Immature natural killer cell (primary cell): ENCODE measurements at places on chromosomes 1 and 21. TPM values are rescaled to one million over a fixed set of nuclear protein-coding genes. Genes with fewer than 3 reads are reported as not detected.

DNA sequence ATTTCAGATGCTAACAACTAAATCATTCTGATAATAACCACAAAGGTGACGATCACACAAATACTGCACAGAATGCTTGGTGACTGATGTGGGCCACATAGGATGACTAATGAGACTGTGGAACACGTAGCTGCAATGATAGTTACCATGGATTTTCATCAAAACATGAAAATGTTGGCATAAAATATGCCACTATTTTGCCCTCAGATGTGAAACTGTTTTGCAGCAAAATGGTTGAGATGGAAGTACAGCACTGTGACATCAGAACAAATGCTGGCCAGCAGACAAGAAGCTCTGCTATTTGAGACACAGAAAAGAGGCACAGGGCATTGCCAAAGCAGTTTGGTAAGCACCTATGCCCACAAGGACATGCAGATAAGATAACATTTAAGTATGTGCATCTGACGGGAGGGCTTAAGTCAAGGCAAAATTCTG lies 83.8 kb downstream of the NIBAN1 start:
- H3K36me3 ChIP-seq = peaks cover 4% of the 10 kb centered on the region
- H3K27me3 ChIP-seq = peaks cover 6% of the 10 kb centered on the region
- peak; percentile 48 for DNase-seq
- H3K27ac ChIP-seq = peak overlapping the region; percentile 94

- no peak for DNase-seq
- H3K36me3 ChIP-seq = no peaks in the 10 kb centered on the region
- H3K4me3 ChIP-seq = no peak overlapping the region
- no peaks in the 10 kb centered on the region for H3K4me1 ChIP-seq
- peaks cover 6% of the 10 kb centered on the region for H3K27me3 ChIP-seq
These were observed 57.3 kb upstream of the STUM start for GRCh38 chr1:226491093-226491850.

DNA sequence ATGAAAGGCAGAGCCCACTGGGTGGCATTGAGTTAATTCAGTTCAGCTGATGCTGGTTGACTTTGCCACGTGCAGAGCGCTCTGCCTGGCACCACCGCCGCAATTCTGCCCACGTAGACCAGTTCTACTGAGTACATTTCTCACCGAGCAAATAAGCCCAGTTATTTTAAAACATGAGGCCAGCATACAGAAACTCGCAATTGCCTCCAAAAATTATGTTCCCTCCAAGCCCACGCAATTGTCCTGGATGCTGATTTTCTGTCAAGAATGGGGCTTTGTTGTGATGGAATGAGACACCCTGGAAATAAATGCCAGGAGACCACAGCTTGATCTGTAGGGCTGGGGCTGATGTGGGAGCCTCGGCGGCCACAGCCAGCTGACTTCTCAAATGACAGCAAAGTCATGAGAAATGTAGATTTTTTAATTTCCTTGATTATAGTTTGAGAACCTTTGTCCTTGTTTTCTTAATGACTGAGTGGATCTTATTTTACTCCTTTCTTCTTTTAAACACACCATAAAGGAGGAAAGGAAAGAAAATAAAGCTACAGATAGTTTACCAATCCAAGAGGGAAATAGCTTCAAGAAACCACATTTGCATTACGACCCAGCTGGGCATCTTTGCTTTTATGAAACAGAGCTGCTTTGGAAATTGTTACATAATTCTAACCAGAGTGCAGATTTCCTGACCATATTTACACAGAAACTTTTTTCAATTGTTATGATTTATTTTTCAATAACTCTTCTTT lies 11.6 kb upstream of the PARP1 start:
- H3K4me3 ChIP-seq = no peak overlapping the region
- no peaks in the 10 kb centered on the region for H3K36me3 ChIP-seq
- H3K27me3 ChIP-seq = peaks cover 2% of the 10 kb centered on the region
- peaks cover 4% of the 10 kb centered on the region for H3K4me1 ChIP-seq
- no peak for DNase-seq

GRCh38 chr1:234845097-234845660 lies 235.2 kb upstream of the IRF2BP2 start:
- no peak overlapping the region for H3K27ac ChIP-seq
- no peak overlapping the region for H3K4me3 ChIP-seq
- DNase-seq = peak; percentile 11
- peaks cover 28% of the 10 kb centered on the region for H3K4me1 ChIP-seq
- no peaks in the 10 kb centered on the region for H3K36me3 ChIP-seq

GRCh38 chr1:225820522-225821120 lies 10.7 kb downstream of the EPHX1 start:
- H3K27ac ChIP-seq = no peak overlapping the region
- H3K4me3 ChIP-seq = no peak overlapping the region
- H3K27me3 ChIP-seq = peaks cover 2% of the 10 kb centered on the region
- H3K4me1 ChIP-seq = no peaks in the 10 kb centered on the region

DNA sequence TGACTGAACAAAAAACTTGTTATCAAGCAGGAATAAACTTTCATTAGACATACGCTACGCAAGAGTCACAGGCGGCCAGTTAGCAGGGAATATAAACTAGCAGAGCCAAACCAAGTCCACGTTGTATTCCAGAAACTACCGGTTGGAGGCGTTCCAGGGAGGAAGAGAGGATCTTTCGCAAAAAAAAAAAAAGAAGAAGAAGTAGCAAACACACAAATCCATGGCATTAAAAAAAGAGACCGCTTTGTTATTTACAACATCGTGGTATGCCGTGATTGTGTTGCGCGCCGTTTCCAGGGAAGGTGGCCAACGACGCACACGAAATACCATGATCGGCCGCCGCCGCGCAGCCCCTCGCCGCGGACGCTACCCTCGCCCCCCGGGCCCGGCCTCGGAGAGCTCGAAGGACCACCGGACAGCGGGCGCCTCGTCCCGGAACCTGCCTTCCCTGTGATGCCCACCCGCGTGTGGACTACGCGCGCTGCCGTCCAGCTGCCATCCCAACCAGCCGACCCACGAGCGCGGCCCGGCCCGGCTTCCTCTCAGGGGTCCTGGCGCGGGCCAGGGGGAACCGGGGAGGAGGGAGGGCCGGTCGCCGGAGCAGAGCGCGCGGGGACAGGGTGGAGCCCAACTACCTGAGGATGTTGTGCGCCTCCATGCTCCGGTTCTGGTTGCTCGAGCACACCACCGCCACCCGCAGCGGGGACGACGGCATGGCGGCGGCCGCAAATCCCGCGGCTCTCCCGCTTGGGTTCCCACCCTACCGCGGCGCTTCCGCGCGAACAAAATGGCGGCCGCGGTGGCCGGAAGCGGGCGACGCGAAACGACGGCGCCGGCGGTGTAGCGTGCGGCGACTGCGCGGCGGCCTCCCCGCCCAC lies 581 bp downstream of the SSU72 start:
- H3K4me1 ChIP-seq = peaks cover 43% of the 10 kb centered on the region
- peak overlapping the region; percentile 99 for H3K4me3 ChIP-seq
- peaks cover 25% of the 10 kb centered on the region for H3K27me3 ChIP-seq
- DNase-seq = peak; percentile 89
- H3K36me3 ChIP-seq = peaks cover 4% of the 10 kb centered on the region
- H3K27ac ChIP-seq = peak overlapping the region; percentile 96

DNA sequence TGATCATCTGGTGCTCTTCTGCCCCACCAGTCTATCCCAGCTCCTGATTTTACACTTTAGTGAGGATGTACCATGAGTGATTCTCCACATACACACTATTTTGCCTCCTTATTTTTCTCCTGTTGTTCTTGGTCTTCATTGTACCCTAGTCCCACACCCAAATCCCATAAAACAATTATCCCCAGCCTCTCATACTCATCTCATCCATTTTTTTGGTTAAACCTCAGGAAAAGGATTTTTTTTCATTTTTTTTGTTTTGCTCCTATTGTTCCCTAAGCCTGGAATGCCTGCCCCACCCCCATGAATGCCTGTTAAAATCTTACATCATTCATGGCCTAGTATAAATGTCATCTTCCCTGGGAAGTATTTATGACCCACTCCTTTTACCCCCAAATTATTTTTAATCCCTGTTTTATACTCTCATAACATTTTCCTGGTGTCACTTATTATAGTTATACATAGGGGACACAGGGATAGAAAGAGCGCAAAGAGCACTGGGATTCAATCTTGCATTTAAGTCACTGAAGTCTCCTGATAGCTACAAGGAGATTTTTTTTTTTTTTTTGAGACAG lies 4.9 kb upstream of the LINGO4 start:
- no peaks in the 10 kb centered on the region for H3K36me3 ChIP-seq
- peaks cover 3% of the 10 kb centered on the region for H3K27me3 ChIP-seq
- no peak for DNase-seq
- no peak overlapping the region for H3K4me3 ChIP-seq

- H3K4me1 ChIP-seq = peaks cover 6% of the 10 kb centered on the region
- no peak overlapping the region for H3K27ac ChIP-seq
- no peak overlapping the region for H3K4me3 ChIP-seq
- H3K27me3 ChIP-seq = no peaks in the 10 kb centered on the region
These were observed 322.4 kb upstream of the SGIP1 start for GRCh38 chr1:66211521-66211920.

DNA sequence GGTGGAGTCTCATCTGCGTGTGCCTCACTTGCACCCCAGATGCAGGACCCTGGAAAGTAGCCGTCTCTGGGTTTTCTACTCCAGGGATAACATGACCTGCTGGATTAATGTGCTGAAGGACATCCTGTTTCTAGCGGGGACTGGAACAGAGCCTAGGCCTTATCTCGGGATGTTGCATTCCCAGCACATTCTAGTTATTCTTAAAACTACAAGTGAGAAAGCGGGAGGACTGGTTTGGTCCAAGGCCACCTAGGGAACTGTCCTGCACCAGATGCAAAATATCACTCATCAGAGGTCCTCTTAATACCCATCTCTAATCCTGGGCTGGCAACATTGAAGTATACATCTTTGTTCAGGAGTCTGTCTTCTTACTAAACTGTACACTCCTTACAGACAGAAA lies 179.9 kb downstream of the ZC3H11B start:
- no peaks in the 10 kb centered on the region for H3K27me3 ChIP-seq
- H3K36me3 ChIP-seq = no peaks in the 10 kb centered on the region
- no peak for DNase-seq
- no peak overlapping the region for H3K27ac ChIP-seq
- no peaks in the 10 kb centered on the region for H3K4me1 ChIP-seq
- H3K4me3 ChIP-seq = no peak overlapping the region

- H3K4me3 ChIP-seq = no peak within 1 kb of the TSS
- peaks cover 26% of the 10 kb centered on the region for H3K27me3 ChIP-seq
- no peak within 1 kb of the TSS for H3K27ac ChIP-seq
These were observed at the start of gene SYT2 for GRCh38 chr1:202710070-202711045. Gene SYT2, minus strand, starts transcription at chr1:202710454. Its CDS starts 104,682 bp downstream, at chr1:202605772.

GRCh38 chr1:154441241-154441888 lies 36.2 kb downstream of the IL6R start:
- no peak overlapping the region for H3K27ac ChIP-seq
- DNase-seq = no peak
- no peak overlapping the region for H3K4me3 ChIP-seq
- H3K36me3 ChIP-seq = no peaks in the 10 kb centered on the region

Gene OR2T34
- not detected for polyA plus RNA-seq

DNA sequence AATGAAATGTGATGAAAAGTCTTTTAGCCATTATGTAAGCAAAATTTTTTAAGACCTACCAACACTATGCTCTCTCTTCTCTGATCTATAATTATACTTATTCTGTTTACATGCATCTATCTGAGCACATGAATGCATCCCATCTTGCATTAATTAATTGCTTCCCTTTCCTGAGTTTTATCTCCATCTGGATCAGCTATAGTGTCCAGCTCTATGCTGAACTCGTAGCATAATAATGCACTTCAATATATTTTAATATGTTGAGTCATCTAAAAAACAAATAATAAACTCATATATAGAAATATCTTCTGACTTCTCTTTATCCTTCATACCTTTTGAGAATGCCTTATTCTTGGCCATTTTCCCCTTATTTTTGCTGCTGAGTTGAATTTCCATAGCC lies 1097.8 kb downstream of the TTLL7 start:
- H3K27ac ChIP-seq = no peak overlapping the region
- H3K4me3 ChIP-seq = no peak overlapping the region
- H3K4me1 ChIP-seq = no peaks in the 10 kb centered on the region

DNA sequence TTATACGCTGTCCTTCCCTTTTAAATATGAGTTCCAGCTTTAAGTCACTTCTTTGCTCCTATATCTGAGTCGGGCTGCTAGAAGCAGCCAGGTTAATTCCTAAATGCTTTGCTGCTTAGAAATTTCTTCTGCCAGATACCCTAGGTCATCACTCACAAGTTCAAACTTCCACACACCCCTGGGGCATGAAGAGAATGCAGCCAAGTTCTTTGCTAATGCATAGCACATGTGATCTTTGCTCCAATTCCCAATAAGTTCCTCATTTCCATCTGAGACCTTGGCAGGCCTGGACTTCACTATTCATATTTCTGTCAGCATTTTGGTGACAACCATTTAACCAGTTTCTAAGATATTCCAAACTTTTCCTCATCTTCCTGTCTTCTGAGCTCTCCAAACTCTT lies 14.5 kb upstream of the APP start:
- DNase-seq = no peak
- peaks cover 3% of the 10 kb centered on the region for H3K27me3 ChIP-seq
- H3K4me1 ChIP-seq = no peaks in the 10 kb centered on the region
- H3K27ac ChIP-seq = no peak overlapping the region

Gene PLA2G2F
- polyA plus RNA-seq = not detected

- no peak overlapping the region for H3K27ac ChIP-seq
- H3K4me1 ChIP-seq = no peaks in the 10 kb centered on the region
- no peaks in the 10 kb centered on the region for H3K36me3 ChIP-seq
- DNase-seq = no peak
- H3K4me3 ChIP-seq = no peak overlapping the region
These were observed 8.9 kb downstream of the SIPA1L2 start for GRCh38 chr1:232621050-232621449.

- no peak overlapping the region for H3K4me3 ChIP-seq
- H3K4me1 ChIP-seq = peaks cover 20% of the 10 kb centered on the region
- H3K36me3 ChIP-seq = peaks cover 26% of the 10 kb centered on the region
- H3K27ac ChIP-seq = no peak overlapping the region
- no peak for DNase-seq
These were observed 18.8 kb downstream of the ENTREP3 start for GRCh38 chr1:155236451-155236850.

Gene KLF17
- polyA plus RNA-seq = not detected
